ENCODE measurements at places on chromosomes 5 and 9. TPM values are rescaled to one million over a fixed set of nuclear protein-coding genes. Genes with fewer than 3 reads are reported as not detected.
A peak's percentile ranks its signal among the peaks of the same experiment; 100 is the strongest.

- DNase-seq: peak; percentile 35
These were observed 84.7 kb upstream of the TNFSF8 start for GRCh38 chr9:115015018-115015635.

- DNase-seq: no peak
These were observed 70.4 kb downstream of the MUSK start for GRCh38 chr9:110738982-110739381.

CARD9 gene
- 0.32 TPM for total RNA-seq

GZMA gene
- total RNA-seq: not detected

TSSK1B gene
- total RNA-seq: not detected

MGAT1 gene
- 56.5 TPM for total RNA-seq

DNA sequence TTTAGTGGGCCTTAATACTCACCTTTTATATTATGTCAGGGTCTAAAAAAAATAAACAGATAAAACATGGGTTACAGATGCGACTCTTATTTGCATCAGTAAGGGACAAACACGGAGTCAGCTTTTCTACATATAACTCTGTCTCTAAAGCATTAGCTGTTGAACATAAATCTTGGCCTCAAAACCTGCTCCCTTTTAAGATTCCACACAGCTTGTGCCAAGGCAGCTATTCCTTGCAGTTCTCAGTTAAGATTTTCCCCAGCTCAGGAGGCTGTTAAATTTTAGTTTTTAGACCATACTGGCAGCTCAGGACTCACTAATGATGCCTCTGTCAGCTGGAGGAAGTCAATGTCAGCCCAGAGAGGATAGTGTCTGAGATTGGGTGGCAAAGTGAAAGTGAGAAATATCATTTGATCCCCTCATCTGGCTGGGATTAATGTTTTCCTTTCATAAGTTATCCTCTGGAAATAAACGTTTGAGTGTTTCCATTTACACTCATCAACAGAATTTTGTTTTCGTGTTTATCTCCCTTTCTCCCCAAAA, 287.5 kb downstream of the ELAVL2 start:
- DNase-seq: no peak
